ENCODE measurements at places on chromosomes 3 and 15.

DNA sequence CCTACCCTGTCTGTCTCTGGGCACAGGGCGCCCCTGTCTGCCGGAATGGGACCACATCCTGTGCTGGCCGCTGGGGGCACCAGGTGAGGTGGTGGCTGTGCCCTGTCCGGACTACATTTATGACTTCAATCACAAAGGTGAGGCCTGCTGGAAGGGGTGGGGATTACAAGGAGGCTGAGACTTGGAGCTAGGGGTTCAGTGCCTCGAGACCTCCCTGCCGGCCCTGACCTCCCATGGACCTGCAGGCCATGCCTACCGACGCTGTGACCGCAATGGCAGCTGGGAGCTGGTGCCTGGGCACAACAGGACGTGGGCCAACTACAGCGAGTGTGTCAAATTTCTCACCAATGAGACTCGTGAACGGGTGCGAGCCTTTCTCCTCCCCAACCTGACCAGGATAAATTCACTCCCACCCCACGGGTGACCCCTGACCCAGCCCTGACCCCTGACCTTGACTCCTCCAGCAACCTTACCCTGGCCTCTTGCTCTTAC is 20.4 kb downstream of the PTH1R start:
- no peak for DNase-seq

DNA sequence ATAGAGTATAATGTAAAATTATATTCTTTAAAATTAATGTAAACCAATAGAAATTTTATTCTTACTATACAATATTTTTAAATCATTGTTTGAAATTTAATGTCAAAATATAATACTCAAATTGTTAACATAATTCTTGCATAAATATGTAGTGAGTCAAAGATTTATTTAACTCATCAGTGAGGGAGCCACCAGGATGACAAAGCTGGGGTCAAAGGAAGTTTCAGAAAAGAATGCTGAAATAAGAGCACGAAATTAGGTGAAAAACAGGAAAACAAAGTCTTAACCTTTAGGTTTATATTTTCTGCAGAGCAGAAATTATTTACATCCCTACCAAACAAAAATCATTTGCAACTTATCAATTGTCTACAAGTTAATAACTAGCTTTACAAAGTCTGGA is 74.1 kb downstream of the DIPK2A start:
- DNase-seq = no peak

DNA sequence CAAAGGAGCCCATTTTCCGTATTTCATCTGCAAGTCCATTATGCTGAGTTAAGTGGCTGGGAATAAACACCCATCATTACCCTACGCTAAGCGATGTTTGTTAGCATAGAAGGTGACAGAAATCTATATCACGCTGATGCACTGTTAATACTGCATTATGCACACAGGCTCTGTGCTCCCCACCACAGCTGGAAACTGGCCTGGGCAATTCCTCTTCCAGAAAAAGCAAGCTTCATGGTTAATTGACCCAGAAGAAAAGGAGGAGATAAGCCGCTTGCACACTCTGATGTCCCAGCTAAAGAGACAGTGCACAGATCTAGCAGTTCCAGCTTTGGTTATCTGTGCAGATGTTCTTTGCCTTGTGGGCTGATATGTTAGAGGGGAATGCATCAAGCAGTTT is 232.6 kb downstream of the NTRK3 start:
- DNase-seq = no peak

DNA sequence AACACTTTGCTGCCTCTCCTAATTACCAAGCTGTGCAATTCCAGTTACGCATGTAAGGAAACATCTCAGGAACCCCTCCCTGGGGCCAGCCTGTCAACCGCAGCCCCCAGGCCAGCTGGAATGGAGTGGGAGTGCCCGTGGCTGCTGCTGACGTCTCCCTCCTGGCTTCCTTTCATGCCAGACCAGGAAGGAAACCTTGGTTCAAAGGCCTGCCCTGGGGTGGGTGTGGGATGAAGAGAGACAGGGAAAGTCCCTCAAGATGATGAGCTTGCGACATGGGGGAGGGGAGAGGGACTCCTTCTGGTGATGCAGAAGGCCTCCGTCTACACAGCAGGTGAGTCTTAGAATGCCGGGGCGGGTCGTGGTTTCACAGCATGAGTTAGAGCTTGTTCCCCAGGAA is 11.4 kb upstream of the CYP11A1 start:
- peak; percentile 55 for DNase-seq

DNA sequence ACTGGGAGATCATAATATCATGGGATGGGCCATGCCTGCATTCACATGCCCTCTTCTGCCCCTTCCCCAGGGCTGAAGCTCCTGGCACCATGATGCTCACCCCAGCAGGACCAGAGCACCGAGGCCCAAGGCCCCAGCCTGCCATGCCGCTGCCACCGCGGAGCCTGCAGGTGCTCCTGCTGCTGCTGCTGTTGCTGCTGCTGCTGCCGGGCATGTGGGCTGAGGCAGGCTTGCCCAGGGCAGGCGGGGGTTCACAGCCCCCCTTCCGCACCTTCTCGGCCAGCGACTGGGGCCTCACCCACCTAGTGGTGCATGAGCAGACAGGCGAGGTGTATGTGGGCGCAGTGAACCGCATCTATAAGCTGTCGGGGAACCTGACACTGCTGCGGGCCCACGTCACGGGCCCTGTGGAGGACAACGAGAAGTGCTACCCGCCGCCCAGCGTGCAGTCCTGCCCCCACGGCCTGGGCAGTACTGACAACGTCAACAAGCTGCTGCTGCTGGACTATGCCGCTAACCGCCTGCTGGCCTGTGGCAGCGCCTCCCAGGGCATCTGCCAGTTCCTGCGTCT is 5.6 kb downstream of the PLXNA1 start:
- DNase-seq = no peak

DNA sequence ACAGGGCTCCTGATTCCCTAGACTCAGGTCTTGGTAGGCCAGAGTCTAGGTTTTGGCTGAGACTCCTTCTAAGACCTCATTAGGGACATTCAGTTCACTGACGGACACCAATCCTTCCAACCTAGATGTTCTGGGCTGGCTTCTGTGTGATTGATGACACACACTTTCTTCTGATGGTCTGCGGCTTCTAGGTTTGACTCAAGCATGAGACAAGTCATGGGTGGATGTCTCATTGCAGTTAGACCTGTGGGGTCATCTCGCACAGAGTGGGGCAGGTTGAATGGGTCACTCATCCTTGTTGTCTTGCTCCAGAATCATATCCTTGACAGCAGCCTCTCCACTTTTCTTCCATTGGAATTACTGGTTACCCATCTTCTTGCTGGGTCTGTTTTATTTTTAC is 35.8 kb downstream of the ARNT2 start:
- no peak for DNase-seq

GRCh38 chr15:52254391-52254790 is 41.2 kb downstream of the MYO5C start:
- DNase-seq = no peak

- peak; percentile 81 for DNase-seq
Observed at GRCh38 chr3:115788921-115789470, 165.7 kb downstream of the GAP43 start.

- DNase-seq = no peak
Observed at GRCh38 chr15:70094690-70095311, 2.9 kb downstream of the TLE3 start.

DNA sequence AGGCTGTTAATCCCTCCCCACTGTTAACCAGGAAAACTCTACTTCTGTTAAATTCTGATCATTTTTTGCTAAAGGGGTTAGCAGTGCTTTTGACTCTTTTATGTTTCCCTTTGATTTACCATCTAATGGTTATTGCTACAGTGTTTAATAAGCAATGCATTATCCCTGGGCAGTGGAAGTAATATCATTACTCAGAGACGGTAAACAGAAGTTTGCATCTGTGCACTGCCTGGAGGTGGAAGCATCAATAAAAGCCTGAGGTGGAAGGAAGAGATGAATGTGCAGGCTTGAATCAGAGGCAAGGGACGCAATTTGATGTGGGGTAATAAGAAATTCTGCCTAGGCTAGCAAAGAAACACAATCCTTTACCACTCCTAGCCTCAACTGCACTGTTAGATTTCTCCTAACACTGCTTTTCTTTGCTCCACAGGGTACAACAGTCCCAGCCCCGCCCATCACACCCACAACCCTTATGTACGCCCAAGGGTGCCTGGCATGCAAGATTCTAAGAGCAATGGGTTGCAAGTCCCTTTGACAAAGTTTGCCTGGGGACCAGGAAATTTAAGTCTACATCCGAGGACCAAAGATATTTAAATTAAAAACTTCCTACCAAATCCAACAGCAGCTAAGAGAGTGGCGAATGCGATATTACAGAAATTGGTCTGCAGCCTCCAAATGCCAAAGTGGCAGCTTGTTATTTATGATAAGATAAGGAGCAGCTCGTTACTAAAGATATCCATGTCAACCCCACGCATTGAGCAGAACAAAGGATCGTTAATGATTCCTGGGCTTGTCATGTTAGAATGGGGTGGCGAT is 261.4 kb downstream of the FHIT start:
- no peak for DNase-seq

GRCh38 chr3:133289322-133289721 is 110.5 kb upstream of the BFSP2 start:
- no peak for DNase-seq
